NCI-H526 treated with DMSO at 0.1 percent for 48 hours (cell line): ENCODE measurements at places on chromosomes 3 and 15.

- peak; percentile 69 for DNase-seq
Measured at GRCh38 chr15:88605189-88606069, 15.7 kb upstream of the AEN start.

- no peak for DNase-seq
Measured at GRCh38 chr15:59866642-59867041, 137.5 kb upstream of the FOXB1 start.

GRCh38 chr15:69636169-69636915, 183.7 kb downstream of the RPLP1 start:
- DNase-seq, result no peak

DNA sequence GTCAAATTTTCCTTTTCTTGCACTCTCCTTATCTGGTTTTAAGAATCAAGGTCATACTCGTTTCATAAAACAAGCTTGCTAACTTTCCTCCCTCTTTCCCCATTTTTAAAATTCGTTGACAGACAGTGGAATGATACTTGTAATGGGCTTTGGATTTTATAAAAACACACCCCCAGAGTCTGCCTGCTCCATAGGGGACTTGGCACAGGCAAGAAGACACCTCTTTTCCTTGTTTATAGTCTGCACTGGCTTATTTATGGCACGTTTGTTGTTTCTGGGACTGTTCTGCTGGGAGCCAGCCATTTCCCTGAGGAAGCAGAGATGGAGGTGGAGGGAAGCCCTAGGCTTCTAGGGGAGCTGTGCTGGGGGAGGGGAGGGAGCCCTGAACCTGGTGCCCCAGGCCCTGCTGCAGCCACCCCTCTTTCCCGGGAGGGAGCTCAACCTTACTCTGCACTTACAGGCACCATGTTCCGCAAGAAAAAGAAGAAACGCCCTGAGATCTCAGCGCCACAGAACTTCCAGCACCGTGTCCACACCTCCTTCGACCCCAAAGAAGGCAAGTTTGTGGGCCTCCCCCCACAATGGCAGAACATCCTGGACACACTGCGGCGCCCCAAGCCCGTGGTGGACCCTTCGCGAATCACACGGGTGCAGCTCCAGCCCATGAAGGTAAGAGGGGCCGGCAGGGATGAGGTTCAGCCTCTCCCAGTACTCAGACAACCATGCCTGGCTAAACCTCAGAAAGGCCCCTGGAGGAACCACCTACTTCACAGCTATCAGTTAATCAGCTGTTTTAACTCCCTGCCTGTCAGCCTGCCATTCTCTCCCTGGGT, 18.3 kb downstream of the ANKRD63 start:
- DNase-seq, result no peak

- no peak for DNase-seq
Measured at GRCh38 chr3:30161375-30161774, 445.0 kb upstream of the TGFBR2 start.
